ENCODE measurements at places on chromosomes 4 and X.
A peak's percentile ranks its signal among the peaks of the same experiment; 100 is the strongest.

DNA sequence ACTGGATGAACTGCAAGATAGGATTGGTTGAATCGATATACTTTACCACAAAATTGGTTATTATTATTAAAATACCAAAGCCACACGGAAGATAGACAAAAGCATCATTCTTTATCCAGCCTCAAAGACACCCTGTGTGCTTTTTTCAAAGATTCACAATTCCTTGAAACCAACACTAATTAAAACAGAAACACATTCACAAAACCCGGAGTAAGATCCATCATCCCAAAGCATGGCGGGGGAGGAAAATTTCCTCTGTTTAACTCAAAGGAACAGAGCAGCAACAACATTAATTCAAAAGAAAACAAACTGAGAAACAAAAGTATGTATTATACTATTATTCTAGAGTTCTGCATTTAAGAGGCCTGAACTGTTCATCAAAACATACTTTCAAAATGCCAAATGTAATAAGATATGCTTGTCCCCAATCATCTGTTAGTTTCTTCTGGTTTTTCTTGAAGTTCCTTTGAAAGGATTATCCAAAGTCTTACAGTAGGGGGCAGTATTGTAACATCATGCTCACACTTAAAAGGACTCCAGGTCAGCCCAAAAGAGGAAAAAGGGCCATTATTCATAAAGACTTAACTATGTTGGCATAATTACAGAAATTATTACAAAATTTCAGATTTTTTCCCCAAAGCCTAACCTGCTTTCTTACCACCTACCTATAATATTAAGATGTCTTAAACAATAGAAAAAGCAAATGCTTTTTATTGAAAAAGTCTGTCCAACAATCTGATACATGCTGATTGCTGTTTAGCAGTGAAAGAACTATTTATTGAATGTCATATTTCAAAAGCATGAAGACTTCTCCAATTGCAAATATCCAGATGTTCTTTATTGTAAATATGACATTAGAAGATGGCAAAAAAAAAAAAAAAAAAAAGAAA is 168.7 kb downstream of the SCFD2 start:
- no peak for DNase-seq

DNA sequence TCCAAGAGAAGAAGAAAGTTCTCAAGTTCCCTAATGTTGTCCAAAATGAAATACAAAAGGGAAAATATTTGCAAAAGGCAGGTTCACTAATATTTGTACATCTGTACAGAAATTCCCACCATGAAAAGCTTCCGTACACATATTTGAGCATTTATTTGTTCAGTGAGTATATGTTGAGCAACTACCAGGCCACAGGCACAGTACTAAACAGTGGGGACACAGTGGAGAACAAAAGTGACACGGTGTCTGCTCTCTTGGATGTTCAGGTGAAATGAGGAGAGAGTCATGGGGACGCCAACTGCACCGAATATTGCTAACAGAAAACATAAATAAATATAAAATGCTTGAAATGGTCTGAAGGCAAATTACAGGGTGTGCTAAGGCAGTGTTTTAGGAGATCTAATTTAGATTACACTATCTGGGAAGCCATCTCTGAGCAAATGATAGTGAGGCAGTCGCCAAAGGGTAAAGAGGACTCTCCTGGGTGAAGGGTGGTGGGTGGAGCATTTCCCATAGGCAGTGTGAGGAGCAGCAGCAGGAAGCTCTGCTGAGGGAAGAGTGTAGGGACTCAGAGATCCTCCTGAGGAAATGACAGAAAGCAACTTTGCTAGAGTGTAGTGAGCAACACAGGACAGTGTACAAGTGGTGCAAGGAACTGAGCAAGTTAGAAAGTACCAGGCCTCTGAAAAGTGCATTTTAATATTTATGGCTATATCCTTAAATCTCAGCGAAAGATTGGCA is 375.2 kb downstream of the GALNTL6 start:
- no peak for DNase-seq

- no peak for DNase-seq
Observed at GRCh38 chr4:94571298-94571697, 119.6 kb downstream of the PDLIM5 start.

- no peak for DNase-seq
Observed at GRCh38 chr4:122636697-122637096, 15.8 kb upstream of the IL21 start.

DNA sequence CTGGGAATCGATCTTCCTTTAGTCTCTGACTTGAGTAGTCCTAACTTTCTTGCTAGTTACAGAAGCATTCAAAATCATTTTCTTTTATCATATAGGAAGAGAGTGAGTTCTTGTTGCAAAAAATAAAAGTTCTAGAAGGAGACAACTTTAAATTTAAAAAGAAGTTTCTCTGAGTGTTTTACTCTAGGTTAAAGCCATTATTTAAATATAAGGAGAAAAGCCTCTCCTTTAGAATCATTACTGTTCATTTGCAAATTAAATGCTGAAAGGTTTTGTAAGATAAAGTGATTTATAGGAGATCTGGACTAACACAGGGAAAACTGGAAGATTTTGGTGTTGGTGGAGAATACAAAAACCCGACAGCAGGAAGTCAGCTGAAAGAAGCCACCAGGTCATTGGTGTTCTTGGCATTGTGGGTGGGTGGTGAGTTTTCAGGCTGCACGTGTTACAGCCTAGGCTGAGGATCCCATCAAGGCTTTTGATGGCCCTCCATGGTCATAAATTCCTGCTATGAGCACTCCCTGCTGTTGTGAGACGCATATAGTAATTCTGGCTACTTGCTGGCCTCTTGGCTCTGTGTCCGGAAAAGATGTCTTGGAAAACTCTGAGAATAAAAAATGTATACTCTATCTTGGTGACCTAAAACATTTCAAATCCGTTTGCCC is 81.6 kb downstream of the GPAT3 start:
- no peak for DNase-seq

GRCh38 chr4:55547918-55548317 is 1.2 kb upstream of the CLOCK start:
- DNase-seq = no peak

GRCh38 chrX:81229229-81229628 is 27.3 kb downstream of the SH3BGRL start:
- no peak for DNase-seq

- no peak for DNase-seq
Observed at GRCh38 chr4:159106636-159107035, 3.8 kb downstream of the RAPGEF2 start.

- no peak for DNase-seq
Observed at GRCh38 chr4:141473952-141474351, 162.4 kb upstream of the IL15 start.

GRCh38 chr4:151458148-151458547 is 49.2 kb downstream of the FHIP1A start:
- no peak for DNase-seq

DNA sequence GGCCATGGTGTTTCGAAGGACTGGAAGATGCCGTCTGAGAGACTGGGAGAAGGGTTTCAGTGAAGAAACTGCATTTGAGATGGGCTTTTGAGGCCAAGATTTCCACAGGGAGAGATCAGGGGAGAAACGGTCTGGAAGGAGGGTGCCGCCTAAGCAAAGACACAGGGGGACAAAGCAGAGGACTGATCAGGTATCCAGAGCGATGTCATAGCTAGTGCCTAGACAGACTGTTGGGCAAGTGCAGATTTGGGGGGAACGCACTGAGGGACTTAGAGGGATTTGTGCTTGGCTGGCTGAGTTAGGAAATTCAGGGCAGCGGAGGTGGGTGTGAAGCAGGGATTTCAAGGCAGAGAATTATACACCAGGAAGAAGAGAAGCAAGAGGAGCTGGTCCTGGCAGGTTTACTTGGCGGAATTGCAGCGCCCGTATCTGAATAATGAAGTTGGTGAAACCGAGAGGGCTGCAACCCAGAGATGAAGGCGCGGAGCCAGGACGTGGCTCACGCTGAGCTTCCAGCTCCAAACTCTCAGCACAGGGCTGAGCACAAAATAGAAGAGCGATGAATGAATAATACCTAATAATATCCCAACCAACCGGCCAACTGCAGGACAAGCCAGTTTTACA is 106.9 kb downstream of the MAML3 start:
- no peak for DNase-seq

DNA sequence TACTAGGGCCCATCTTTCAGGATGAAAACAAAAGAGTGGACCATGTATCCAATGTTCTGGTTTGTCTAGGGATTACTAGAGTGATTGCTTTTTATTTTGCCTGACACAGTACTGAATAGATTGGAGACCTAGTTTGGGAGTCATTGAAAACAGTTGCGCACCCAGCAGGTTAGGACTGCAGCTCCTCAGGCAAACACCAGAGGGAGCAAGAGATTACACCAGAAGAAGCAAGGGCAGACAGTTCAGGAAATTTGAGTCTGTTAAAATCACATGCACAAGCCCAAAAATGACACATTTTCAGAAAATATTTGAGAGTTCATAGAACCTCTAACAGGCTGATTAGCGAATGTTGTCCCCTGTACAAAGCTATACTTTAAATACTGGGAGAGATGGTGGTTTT is 55.6 kb downstream of the CYLC1 start:
- no peak for DNase-seq

DNA sequence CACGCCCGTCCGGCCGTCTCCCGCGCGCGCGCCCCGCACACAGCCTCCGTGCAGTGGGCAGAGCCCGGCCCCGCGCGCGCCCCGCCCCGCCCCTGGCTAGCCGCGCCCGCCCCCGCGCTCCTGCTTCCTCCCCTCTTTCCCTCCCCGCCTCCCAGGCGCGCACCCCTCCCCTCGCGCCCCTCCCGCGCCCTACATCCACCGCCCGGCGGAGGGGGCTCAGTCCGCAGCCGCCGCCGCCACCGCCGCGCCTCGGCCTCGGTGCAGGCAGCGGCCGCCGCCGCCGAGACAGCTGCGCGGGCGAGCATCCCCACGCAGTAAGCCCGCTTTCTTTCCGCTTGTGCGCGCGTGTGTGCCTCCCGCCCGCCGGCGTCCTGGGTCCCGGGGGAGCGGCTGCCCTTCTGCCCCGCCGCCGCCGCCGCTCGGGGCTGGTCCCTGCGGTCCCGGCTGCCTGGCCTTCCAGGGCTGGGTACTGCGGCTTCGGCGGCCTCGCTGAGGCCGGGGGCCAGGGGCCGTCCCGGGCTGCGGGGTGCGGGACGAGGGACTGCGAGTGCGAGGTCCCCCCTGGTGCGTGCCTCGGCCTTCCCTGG is at the start of gene FHL1:
FHL1 (plus strand) TSS at position 219 of the 587 bp plus-strand sequence.
- DNase-seq = peak; percentile 37

GRCh38 chr4:145815626-145816025 is 123.0 kb downstream of the ZNF827 start:
- no peak for DNase-seq

DNA sequence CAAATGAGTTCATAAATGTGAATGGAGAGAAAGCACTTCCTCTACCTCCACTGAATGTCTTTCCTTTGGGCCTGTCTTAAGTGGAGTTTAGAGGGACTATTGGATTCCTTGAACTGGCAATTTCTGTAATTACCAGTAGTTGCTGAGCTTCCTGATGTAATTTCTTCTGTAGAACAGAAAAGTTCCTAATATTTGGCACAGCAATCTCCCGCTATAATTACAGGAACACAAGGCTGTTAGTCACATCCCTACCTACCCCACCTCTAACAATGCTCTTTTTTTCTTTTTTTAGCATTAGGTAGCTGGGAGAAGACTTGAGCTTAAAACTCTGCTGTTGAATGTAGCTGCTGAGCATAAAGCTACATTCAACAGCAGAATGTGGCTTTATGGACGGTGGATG is 24.8 kb upstream of the RBPJ start:
- no peak for DNase-seq

DNA sequence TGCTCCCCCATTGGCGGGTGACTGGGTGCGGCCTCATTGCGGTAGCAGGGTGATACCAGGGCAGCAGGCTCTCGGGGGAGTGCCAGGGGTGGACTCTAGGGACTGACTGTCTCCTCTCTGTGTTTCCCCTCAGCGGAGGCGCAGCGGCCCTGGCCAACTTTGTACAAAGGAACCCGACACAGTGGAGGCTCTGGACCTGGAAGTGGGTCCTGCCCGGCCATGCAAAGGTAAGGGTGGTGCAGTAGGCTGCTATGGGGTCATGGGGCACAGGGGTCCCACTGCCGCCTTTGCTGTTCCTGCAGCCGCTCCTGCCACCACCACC is 16.3 kb downstream of the SULT1B1 start:
- no peak for DNase-seq

- DNase-seq = no peak
Observed at GRCh38 chrX:48509619-48510018, 827 bp downstream of the PORCN start.

DNA sequence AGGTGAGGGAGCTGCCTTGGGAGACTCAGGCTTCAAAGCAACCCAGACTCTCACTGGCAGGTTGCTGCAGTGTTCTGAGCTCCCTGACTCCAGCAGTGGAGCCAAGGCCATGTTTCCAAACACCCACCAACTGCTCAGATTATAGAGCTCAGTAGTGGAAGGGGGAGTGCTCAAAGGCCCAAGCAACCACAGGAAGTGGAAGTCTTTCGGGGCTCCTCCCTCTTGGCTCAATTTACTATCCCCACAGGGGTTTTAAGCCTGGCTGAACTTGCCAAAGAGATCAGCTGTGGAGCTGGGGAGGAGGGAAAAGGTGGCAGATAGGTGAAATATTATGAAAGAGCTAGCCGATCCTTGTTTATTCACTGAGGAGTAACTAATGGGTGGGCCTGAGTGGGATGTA is 82.5 kb downstream of the HPRT1 start:
- DNase-seq = no peak

GRCh38 chrX:106397788-106398538 is 213.8 kb upstream of the RADX start:
- no peak for DNase-seq

DNA sequence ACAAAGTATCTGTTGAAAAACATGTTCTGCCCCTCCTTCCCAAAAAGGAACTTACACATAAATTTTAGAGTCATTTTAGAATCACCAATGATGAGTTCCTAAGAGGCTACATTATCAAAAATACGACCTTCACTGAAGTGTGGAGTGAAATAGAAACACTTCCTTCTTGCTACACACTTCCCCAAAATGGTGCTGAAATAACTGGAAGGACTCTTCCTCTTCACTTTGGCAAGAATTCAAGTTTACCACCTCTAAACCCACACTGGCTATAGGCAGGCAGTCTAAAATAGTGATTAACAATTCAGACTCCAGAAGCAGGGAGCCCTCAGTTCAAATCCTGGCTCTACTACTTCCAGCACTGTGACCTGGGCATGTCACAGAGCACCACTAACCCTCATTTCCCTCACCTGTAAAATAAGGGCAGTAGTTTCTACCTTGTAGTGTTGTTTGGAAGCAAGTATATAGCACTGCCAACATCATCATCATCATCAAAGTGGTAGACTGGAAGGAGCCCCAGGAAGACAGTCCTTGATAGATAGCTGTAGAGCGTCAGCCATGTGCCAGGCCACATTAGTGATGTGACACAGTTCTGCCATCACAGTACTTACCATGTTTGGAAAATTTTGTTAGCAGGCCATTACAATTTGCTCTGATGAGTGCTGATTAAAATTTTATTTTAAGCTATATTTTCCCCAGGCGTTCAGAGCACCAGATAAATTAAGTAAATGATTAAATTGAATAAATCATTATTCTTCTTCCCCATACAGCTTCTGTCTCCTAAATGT is 103.3 kb downstream of the PARM1 start:
- no peak for DNase-seq

DNA sequence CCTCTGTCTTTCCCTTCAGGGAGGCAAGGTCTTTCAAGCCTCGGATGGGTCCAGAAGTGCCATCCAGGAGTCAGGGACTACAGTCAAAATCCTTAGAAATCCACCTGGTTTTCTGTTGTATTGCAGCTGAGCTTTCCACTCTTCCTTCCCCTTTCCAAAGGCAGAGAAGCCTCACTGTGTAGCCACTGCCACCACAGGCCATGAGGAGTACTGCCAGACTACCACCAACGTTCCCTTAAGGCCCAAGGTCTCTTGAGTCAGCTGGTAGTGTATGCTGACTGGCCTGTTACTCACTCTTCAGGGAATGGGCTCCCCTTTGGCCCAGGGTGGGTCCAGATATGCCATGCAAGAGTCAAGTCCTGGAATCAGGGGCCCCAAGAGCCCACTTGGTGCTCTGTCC is 1454.1 kb downstream of the PCDH19 start:
- no peak for DNase-seq

All from effector CD4-positive, alpha-beta T cell (primary cell).